ENCODE measurements at places on chromosomes 16 and 17.

DNA sequence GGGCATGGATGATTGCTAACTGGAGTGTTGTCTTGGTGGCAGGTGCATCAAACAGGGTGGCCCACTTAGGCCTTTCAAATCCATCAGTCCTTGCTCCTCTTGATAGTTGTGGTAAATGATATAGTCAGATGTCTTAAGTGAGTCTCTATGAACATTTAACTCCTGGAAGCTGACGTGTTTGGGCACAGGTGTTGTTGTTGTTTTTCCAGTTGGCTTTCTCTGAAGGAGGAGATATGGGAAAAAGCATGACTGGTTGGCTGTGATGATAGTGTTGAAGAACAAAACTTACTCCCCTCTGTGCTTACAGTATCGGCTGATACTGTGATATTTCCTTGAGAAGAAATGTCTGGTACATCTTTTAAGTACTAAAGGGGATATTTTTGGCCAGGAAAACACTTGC lies 18.0 kb downstream of the TNRC6A start:
- no peak for DNase-seq

GRCh38 chr17:33292981-33293867 lies at the start of gene ASIC2:
ASIC2 (minus strand) TSS chr17:33293295.
- no peak for DNase-seq

- no peak for DNase-seq
Measured at GRCh38 chr16:84931506-84931905, 79.8 kb downstream of the ZDHHC7 start.

GRCh38 chr17:13921841-13922776 lies 147.2 kb upstream of the COX10 start:
- DNase-seq = no peak

GRCh38 chr17:45248132-45248957 lies 13.5 kb downstream of the SPATA32 start:
- no peak for DNase-seq

- no peak for DNase-seq
Measured at GRCh38 chr17:65394811-65395472, 166.5 kb downstream of the AXIN2 start.

DNA sequence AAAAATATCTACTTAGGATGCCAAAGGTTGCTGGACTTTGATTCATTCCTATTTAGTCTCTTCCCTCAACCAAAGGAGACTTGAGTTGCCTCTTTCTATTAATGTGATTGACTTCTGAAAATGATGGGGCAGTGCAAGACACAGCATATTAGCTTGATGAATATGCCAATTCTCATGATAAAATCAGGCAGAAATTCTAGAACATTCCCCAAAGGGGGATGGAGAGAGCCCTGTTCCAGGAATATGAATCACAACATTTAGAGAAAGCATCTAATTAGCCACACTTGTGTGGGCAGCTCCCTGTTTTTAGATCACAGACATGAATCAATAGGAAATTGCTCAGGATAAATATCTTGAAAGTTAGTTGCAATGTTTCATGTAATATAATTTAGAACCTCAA lies 584.0 kb upstream of the CDH8 start:
- DNase-seq = no peak

DNA sequence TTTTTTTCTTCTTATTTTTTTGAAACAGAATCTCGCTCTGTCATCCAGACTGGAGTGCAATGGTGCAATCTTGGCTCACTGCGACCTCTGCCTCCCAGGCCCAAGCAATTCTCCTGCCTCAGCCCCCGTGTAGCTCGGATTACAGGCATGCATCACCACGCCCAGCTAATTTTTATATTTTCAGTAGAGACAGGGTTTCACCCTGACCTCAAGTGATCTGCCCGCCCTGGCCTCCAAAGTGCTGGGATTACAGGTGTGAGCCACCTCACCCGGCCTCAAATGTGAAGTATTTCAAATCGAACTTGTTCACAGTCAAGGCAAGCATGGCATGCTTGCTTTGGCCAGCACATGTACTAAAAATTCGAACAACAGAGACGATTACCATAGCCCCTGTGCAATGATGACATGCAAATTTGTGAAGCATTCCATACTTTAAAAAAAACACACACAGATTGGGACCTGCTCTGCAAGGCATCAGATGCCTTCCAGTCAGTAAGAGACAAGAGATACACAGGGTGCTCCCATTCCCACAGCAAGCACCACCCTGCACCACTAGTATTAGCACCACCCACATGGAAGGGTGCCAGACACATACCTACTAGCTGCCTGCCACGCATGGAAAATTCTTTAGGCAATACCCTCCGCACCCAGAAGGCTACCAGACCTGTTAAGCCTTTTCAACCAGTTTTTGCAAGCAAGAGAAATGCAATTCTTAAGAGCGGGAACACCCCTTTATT lies 47.2 kb downstream of the ANKRD11 start:
- no peak for DNase-seq

- DNase-seq = no peak
Measured at GRCh38 chr17:9644910-9645751, at the start of gene USP43. USP43 (plus strand) TSS chr17:9645517; CDS start chr17:9645633, 116 bp downstream.

DNA sequence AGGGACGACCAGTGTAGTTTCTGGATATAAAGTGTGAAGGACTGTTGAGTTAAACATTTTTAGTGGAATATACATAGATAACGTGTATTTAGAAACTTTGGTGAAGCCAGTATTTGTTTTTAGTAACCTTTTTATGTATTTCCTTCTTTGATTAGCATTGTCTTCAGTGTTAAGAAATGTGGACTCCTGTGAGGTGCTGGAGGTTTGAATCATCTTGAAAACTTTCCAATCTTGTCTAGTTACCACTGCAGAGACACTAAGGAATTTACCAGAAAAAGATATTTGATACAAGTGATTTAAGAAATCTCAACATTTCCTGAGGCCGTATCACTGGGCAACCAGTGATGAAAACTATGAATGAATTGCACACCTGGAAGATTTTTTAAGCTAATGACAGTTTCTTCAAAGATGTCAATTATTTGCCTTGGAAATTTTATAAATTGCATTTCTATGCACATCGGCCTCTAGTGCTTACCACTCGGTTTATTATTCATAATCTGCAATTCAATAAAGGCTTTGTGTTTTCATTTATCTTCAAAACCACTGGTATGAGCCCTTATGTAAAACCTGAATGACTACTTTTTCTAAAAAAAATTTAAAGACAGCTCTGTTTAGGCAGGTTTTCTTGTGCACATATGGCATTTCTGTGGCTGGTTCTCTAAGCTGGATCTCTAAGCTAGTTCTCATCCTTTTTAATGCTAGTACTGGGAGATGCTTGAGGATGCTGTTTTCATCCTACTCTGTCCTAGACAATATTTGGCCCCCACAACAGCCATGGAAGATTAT lies 31.4 kb upstream of the ADCY7 start:
- no peak for DNase-seq

GRCh38 chr16:83870830-83871229 lies 28.1 kb upstream of the MLYCD start:
- DNase-seq = no peak

DNA sequence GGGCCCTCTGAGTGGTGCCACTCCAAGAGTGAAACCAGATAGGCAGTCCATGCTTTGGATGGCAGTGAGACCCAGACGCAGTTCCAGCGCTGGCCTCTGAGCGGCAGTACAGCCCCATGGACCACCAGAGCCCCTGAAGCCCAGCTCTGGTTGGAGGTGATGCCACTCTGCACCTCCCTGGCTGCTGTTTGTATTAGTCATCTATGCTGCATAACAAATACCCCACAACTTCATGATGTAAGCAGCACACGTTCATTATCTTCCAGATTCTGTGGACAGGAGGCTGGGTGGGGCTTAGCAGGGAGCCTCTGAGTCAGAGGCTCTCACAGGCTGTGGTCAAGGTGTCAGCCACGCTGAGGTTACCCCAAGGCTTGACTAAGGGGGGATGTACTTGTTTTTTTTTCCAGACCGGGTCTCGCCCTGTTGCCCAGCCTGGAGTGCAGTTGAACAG lies 5.1 kb upstream of the NME4 start:
- DNase-seq = peak; percentile 71

- DNase-seq = no peak
Measured at GRCh38 chr17:12973496-12974004, 44.3 kb downstream of the ELAC2 start.

DNA sequence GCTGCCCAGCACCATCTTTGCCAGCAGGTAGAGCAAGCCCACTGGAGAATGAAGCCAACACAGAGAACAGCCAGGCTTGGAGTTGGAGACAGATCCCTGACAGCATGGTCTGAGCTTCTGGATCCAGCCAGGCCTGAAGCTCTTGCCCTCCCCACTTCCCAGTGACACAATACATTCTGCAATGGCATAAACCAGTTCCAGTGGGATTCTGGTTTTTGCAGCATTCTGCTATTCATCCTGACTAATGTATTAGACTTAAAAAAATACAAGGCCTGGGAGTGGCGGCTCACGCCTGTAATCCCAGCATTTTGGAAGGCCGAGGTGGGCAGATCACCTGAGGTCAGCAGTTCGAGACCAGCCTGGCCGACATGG lies 40.6 kb upstream of the LITAF start:
- no peak for DNase-seq

DNA sequence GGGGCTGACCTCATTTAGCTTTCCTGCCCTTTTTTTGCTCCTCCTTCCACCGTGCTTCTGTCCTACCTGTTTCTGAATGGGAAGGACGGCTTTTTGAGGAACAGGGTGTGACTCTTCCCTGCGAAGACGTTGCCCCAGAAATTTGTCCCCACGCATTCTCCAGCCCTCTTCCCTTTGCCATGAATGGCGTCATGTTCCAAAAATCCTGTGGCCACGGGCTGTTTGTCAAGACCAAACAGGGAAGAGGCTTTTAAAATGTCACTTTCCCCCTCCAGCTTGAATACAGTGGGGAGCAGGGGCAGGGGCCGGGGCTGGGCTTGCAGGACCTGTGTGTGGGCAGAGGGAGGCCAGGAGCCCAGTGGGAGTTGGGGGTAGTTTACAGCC lies 13.9 kb downstream of the MPRIP start:
- peak; percentile 67 for DNase-seq

DNA sequence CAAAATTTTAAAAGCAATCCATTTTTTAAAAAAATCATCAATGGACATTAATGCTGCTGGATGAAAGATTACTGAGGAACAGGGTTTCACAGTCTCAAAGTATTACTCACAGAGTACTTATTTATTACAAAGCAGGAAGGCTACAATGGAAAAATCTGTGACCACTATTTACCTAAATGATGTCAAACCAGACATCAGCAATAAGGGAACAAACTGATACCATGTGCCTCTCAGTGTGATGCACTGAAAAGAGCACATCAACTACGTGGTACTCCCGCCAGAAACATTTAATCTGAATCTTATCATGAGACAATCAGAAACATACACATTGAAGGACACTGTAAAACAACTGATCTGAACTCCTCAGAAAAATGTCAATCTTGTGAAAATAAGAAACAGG lies 124.2 kb downstream of the PARN start:
- DNase-seq = peak; percentile 38

DNA sequence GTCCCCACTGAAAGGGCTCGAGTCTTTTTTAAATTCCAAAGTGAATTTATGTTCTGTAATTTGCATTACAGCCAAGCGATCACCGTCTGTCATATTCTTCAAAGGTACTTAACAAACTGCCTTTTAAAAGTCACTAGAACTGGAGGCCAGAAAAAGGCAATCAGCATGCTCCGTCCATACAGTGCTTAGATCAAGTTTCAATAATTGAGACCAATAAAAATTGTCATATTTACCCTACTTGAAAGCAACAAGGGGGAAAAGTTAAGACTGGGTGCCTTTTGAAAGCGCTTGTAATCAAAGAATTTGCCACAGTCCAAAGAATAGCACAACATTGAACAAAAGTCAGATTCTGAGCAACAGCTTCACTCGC lies 9.0 kb upstream of the ZFHX3 start:
- no peak for DNase-seq

- no peak for DNase-seq
Measured at GRCh38 chr17:67829331-67829730, 4.0 kb downstream of the BPTF start.

DNA sequence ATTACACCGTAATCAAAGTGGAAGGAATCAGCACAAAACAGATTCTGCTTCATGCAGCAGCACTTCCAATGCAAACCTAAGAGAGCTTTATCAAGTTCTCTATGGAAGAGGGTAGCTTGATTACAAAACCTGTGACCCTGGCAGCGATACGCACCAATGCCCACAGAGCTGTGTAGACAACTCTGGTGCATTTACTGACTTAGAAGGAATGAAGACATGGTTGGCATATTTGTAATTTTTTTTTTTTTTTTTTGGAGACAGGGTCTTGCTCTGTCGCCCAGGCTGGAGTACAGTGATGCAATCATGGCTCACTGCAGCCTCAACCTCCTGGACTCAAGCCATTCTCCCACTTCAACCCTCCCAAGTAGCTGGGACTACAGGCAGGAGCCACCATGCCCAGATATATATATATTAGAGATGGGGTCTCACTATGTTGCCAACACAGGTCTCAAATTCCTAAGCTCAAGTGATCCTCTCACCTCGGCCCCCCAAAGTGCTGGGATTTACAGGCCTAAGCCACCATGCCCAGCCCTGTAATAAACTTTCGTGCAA lies 49.4 kb downstream of the XPO6 start:
- no peak for DNase-seq

- DNase-seq = no peak
Measured at GRCh38 chr16:27231692-27232060, 28.4 kb downstream of the KDM8 start.

DNA sequence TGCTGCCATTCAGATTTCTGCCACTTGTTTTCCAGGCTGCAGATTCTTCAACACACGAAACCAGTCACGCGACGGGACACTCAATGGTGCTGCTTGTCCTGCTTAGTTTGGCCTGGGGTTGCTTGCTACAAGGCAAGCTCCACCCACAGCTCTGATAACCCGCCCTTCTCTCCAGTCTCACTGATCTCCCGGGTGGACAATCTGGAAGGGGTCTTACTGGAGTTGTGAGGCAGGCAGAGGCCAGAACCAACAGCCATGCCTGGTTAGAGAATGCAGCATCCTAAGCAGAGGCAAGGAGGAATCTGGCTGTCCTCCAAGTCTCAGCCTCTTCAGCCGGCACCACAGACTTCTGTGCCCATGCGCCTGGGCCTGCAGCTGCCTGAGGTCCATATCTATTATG lies 119.1 kb downstream of the KCNJ12 start:
- no peak for DNase-seq

DNA sequence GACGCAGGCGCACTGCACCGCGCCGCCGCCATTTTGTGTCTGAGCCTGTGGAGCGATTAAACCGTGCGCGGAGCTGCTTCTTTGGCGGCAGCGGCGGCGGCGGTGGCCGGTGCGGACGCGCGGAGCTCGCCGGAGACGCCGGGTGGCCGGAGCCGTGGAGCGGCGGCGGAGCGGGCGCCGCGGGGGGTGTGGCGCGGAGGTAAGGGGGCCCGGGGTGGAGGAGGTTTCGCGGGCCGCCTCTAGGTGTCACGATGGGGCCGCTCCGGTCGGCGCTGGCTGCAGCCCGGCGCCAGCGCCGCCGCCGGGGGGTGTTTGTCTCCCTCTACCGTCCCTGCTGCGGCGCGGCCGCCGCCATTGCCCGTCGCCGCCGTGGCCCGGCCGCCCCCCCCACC lies at the start of gene CTCF:
Gene CTCF, plus strand, starts transcription at position 1 of the 392 bp plus-strand sequence. CDS start 48,307 bp downstream, outside the sequence.
- DNase-seq = peak; percentile 79

DNA sequence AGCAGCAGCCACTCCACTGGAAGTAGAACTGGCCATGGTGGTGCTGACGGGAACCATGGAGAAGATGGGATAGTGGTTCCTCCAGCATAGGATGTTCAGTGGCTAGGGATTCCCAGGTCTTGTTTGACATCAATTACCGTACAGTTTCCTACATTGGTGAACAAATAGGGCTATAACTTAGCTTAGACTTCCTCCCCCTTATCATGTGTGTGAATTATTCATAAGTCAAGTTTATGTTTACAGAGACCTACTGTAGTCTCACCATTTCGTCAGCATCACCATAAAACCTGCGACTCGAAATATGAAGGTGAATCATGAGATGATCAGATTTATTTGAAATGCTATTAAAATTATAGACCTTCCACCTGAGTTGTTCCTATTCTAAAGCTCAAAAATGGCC lies 1.2 kb downstream of the KRTAP2-3 start:
- no peak for DNase-seq

- DNase-seq = no peak
Measured at GRCh38 chr17:78819806-78820792, 20.5 kb downstream of the USP36 start.

Data from inflammatory macrophage treated with lipopolysaccharide for 1 hour (primary cell).